LHCN-M2 (cell line): ENCODE measurements at places on chromosomes 13 and 19. TPM values are rescaled to one million over a fixed set of nuclear protein-coding genes. Genes with fewer than 3 reads are reported as not detected.

GRCh38 chr19:17160908-17161307 lies 54.2 kb upstream of the USE1 start:
- no peak for DNase-seq

DNA sequence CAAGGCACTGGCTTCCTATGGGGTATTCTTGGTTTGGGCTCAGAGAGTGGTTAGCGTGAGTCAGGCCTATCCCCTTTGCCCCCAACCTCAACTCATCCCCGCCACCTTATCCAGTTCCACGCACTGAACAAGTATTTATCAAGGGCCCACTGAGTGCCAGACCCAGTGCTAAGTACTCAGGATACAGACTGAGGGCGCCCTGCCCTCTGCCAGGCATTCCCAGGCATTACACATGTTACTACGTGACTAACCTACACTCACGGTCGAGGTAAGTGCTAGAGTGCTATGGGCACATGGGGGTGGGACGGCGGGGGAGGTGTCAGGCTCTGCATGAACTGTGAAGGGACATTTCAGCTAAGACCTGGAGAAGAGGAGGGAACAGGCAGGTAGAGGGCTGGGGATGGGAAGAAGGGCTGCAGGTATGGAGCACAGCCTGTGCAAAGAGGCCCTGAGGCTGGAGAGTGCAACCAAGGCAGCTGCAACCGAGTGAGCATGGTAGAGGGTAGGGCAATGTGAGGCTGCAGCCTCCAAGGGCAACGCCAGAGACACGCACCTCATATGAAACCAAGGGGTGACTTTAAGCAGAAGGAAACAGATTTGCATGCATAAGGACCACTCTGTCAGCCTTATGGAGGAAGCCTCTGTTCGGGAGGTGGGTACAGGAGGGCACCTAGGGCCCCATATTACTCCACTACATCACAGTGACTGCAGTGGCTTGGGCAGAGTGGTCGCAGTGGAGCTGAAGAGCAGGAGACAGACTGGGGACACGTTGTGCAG lies 22.5 kb downstream of the DHRS12 start:
- DNase-seq, result no peak

DNA sequence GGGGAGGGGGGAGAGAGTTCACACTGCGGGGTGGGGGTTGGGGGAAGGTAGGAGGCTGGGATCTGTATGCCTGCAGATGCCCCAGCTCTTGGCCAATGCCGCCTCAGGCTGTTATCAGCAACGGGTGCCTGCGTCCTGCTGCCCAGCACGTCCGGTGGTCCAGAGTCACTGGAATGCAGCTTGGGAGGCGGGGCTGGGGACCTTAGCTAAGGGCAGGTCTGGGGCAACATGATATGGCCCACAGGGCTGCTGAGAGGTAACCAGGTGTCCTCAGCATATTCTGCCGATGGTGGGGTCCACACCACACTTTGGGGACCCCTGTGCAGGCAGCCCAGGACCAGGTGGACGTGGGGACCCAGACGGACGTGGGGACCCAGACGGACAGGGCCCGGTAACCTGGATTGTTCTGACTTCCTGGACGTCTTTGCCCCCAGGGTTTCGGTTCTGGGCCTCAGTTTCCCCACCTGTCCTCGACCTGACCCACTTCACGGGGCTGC lies 668 bp upstream of the ARHGAP45 start:
- DNase-seq, result no peak

DNA sequence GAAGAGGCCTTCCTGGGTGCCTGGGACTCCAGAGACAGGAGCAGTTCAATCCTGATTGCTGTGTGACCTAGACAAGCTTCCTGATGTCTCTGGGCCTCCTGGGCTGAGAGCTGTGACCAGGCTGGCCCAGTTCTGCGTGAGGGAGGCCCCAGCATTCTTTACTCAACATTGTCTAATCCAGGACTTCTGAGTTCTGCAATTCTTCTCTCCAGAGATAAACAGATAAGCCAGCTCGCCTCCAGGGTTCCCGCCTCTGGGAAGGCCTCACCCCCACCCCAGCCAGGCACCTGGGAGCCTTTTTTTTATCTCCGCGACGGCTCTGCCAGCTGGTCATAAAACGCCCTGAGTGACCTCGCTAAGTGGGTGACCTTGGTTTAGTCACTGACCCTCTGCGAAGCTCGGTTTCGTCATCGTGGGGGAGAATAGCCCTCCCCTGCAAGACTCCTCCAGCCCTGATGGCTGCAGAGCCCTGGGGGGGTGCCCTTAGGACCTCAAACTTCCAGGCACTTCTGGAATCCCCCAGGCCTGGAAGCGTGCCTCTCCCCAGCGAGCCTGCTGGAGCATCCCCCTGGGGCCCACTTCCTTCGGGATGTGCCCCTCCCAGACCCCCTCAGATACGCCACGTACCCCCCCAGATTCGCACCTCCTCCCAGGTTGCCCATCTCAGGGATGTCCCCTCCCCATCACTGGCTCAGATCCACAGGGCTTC lies 1.9 kb downstream of the SULT2B1 start:
- DNase-seq, result peak; percentile 30

DNA sequence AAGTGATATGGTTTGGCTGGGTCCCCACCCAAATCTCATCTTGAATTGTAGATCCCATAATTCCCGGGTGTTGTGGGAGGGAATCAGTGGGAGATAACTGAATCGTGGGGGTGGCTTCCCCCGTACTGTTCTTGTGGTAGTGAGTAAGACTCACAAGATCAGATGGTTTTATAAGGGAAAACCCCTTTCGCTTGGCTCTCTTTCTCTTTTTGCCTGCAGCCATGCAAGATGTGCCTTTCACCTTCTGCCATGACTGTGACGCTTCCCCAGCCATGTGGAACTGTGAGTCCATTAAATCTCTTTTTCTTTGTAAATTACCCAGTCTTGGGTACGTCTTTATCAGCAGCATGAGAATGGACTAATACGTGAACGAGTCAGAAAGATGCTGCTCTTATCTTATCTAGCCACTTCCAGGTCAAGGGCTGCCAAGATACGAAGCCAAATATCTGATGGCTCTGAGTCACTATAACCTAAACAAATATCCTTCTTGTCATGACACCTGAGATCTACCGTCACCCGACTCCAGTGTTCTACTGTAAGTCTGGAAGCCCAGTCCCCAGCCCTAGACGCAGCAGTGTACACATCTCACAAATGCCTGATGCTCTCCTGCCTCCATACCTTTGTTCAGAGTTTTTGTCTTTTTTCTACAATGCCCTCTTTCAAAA lies 45.9 kb downstream of the SLC15A1 start:
- DNase-seq, result no peak

DNA sequence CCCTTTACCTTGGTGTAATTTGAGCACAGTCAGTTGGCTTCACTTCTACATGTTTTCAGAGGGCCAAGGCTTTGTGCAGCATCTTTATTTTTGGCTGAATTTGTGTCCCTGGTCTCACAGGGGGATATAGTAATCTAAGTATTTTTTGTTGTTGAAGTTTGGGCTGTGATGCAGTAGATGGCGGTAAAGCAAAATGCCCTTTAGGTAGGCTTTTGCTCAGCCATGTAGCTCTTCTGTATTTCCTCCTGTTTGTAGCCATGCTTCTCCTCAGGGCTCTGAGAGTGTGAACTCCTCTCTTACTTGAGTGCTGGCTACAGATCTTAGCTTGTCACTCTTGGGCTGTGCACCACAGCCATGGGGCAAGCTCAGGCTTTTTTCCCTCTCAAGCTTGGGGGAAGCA lies 328.6 kb downstream of the SLITRK5 start:
- DNase-seq, result no peak

- no peak for DNase-seq
These were observed 270.0 kb downstream of the SLITRK6 start for GRCh38 chr13:85529218-85529594.

- no peak for DNase-seq
These were observed 23.5 kb downstream of the ZNF574 start for GRCh38 chr19:42099336-42099925.

DNA sequence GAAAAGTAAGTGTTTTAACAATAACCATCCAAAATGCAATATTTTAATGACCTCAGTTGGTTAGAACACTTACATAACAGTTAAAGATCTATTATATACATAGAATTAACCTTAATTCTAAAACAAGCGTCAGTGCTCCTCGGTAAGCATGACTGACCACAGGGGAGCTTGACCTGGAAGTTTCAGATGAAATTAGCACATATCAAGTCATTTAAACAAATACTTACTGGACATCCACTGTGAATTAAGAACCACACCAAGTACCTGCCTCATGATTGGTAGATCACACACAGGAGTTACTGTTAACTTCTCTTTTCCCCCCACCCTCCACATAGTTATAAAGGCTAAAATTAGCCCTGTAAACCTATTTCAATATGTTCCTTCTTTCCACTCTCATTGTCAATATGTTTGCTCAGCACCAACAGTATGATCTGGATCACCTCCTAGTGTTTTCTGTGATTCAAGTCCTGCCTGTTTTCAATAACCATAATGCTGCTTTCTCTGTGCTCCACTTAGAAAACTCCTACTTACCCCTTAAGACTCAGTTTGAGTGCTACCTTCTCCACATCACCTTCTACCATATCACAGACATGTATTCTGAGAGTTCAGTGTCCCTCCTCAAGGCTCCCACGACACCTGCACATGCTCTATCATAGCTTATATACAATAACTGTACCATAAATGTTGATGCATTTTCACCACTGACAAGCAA lies 209.0 kb downstream of the VWA8 start:
- no peak for DNase-seq

DNA sequence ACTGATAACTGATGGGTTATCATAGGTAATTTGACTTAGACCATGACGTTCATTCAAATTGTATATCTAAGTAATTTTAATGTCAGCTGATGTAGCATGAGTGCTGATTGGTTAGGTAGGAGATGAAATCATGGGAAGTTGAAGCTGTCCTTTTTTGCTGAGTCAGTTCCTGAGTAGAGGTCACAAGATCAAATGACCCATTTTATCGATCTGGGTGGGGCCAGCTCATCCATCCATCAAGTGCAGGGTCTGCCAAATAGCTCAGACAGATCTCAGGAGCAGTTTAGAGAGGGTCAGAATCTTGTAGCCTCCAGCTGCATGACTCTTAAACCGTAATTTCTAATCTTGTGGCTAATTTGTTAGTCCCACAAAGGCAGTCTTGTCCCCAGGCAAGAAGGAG lies 35.3 kb upstream of the CD177 start:
- no peak for DNase-seq

GRCh38 chr19:41612483-41612882 lies 14.4 kb downstream of the CEACAM4 start:
- no peak for DNase-seq

- DNase-seq, result no peak
These were observed 489.1 kb upstream of the TSHZ3 start for GRCh38 chr19:31838163-31838815.

DNA sequence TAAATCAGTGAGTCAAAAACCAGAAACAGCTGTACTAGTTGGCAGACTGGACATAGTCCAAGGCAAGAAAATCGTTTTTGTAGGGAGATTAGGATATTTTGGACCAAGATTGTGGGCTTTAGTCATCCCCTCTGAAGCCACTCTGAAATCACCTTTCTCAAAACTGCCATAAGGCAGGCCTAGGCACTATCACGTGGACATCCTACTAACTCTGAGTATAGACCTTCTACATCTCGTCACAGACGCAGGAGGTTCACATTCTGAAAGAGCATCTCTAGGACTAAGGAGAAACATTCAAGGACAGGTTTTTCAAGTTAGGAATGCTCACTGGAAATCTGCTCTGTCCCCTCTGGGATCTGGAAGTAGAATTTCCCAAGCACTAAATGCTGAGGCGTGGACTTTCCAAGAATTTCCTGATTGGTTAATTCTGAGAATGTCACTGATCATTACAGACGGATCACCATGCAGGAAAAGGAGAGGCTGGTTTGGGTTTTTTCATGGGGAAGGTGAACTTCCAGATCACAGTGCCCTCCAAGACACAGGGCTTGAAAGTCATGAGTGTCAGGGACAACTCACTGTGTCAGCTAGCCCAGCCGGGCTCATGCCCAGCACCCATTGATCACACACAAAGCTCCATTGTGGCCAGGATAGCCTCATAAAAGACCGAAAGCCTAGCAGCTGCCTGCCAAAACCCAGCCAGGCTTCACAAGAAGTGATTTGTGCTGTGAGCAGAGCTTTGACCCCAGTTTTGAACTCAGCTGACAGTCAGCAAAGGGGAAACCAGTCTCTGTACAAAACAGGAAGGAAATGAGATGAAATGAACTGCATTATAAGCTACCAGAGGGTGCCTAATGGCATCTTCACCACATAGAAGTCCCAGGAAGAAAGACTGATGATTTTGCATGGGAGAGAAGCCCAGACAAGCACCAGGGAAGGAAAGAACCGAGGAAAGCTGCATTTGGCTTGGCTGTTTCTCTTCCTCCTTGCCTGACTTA lies 2.7 kb upstream of the RUBCNL start:
- no peak for DNase-seq

GRCh38 chr19:13597640-13598039 lies 91.4 kb upstream of the CACNA1A start:
- DNase-seq, result peak; percentile 59

DNA sequence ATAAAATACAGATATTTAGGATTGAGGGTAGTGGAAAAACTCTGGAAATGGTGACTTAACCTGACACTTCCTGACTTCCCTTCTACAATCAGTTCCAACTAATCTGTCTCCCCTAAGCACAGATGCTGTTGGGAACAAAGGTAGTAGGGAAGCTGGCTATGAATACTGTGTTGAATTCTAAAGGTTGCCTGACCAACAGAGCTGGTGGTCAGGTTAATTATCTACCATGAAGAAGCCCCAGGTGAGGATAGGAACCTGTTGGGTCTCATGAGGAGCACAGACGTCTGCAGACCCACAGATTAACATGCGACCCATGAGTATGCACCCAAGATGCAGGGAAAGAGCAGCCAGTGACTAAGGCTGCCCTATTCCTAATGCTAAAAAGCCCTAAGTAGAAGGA lies 172.3 kb downstream of the DIAPH3 start:
- no peak for DNase-seq

GRCh38 chr13:110880627-110881026 lies 34.2 kb downstream of the ANKRD10 start:
- no peak for DNase-seq

- no peak for DNase-seq
These were observed 239.6 kb downstream of the LHFPL6 start for GRCh38 chr13:39363382-39363772.

- DNase-seq, result no peak
These were observed 66.1 kb upstream of the DIAPH3 start for GRCh38 chr13:60229708-60230272.

ANO8 gene
- total RNA-seq, result 2.4 and 3.3 TPM in 2 replicates

TMEM86B gene
- total RNA-seq, result 0.98 and 1.5 TPM in 2 replicates

SRRM5 gene
- 0.11 TPM in 1 of 2 replicates, not detected in the other for total RNA-seq

TCF3 gene
- 150 and 183 TPM in 2 replicates for total RNA-seq

ZNF8 gene
- 4.5 and 6.2 TPM in 2 replicates for total RNA-seq

C19orf81 gene
- total RNA-seq, result not detected in 2 replicates

CYP4F12 gene
- total RNA-seq, result not detected in 2 replicates

MED26 gene
- 7.4 and 8.9 TPM in 2 replicates for total RNA-seq

DEDD2 gene
- total RNA-seq, result 26.2 and 27.2 TPM in 2 replicates
